ENCODE measurements at places on chromosomes 7 and 10.
A peak's percentile ranks its signal among the peaks of the same experiment; 100 is the strongest.

- peak; percentile 87 for DNase-seq
Measured at GRCh38 chr10:121974535-121975294, at the start of gene NSMCE4A. TSS of gene NSMCE4A (minus strand) at chr10:121975217. CDS start at chr10:121975165, 52 bp downstream.

DNA sequence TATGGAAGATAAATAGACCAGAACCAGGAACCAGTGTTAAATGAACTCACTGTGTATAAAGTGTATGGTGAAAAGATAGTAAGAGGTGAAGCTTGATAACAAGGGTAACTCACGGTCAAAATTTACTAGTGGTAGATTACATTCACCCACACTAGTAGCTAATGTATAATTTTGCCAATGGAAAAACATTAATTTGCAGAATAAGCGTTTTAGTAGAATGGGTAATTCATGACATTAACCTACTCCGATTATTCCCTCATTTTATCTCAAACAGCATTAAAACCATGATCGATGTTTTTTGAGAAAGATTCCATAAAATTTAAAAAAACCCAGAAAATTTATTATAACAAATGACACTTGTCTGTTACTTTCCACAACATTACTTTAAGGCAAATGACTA lies 57.7 kb upstream of the PPP1R3A start:
- no peak for DNase-seq

DNA sequence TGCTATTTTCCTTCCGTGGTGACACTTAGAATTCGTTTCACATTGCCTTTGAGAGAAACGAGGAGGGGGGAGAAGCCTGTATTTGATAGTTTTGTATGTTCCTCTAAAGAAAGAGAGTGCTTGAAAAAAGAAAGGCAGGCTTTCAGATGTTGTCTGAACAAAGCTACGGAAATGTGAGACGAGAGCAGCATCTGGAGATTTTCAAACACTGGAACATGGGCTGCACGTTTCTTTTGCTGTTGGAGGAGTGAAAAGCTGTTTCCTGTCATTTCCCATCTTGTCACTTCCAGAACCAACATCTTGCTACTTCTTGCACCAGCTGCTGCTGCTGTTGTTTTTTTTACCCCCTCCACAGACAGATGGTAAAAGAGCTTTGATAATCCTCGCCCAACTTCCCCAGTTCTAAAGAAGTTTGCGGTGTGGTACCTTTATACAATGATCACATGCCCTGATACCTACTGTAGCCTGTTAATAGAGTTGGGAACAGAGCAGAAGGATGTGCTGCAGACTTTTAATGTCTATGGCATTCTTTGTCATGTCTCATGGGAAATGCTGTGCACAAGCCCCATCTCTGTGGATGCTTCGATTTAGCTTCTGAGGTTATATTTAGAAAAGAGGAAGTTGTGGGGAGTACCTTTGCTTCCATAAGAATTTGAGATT lies 408.1 kb downstream of the AUTS2 start:
- DNase-seq: no peak

DNA sequence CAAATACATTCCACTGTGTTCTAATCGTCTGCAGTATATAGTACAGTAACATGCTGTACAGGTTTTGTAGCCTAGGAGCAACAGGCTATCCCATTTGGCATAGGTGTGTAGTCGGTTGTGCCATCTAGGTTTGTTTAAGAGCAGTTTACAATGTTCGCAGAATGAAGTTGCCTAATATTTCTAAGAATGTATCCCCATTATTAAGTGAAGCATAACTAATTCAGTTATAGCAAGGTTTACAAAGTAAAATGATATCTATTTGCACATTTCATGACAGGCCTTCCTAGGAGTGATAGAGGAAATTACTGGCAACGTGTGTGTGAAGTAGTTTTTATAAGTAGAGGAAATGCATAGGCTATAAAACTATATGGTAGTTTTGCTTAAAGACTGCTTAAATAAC lies 4.0 kb downstream of the CREM start:
- DNase-seq: no peak

DNA sequence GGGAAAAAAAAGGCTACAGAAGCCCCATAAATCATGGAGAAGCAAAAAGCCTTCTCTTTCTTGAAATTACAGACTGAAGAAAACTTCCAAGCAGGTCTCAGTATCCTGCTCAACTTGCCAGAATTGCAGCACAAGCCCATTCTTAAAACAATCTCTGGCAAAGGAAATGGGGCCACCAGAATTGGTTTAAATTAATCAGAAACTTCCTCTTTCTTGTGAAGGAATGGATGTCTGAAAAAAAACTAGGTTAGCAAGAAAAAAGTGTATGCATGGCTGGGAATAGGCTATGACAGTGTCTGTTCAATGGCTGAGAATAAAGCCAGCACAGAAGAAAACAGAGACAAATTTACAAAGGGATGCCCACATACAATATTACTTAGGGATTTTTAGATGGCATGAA lies 59.1 kb downstream of the TFEC start:
- DNase-seq: no peak

GRCh38 chr7:73674468-73675124 lies 7.0 kb downstream of the VPS37D start:
- DNase-seq: no peak

- no peak for DNase-seq
Measured at GRCh38 chr7:22629056-22629455, 97.9 kb upstream of the IL6 start.

GRCh38 chr10:99430451-99431189 lies at the start of gene GOT1:
TSS of gene GOT1 (minus strand) at chr10:99430624. CDS start at chr10:99430565, 59 bp downstream.
- peak; percentile 97 for DNase-seq

DNA sequence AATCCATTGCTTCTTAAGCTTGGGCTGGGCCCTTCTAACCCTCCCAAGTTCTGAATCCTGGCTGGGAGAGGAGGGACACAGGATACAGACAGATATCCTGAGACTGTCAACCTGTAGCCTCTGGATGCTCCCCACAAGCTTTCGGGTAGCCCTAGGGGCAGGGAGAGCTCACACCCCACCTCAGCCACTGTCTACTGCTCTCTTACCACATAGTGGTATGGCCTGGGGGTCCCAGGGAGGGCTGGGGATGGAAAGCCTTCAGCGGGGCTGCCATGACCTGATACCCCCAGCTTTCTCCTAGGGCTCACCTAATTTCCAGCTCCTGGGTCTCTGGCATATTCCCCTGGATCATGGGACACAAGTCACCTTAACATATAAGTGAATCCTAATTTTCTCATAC lies 25.1 kb downstream of the CRHR2 start:
- no peak for DNase-seq

GRCh38 chr7:88628363-88629085 lies 131.0 kb upstream of the ZNF804B start:
- no peak for DNase-seq

- DNase-seq: no peak
Measured at GRCh38 chr7:141201145-141201885, 127.5 kb downstream of the TMEM178B start.

DNA sequence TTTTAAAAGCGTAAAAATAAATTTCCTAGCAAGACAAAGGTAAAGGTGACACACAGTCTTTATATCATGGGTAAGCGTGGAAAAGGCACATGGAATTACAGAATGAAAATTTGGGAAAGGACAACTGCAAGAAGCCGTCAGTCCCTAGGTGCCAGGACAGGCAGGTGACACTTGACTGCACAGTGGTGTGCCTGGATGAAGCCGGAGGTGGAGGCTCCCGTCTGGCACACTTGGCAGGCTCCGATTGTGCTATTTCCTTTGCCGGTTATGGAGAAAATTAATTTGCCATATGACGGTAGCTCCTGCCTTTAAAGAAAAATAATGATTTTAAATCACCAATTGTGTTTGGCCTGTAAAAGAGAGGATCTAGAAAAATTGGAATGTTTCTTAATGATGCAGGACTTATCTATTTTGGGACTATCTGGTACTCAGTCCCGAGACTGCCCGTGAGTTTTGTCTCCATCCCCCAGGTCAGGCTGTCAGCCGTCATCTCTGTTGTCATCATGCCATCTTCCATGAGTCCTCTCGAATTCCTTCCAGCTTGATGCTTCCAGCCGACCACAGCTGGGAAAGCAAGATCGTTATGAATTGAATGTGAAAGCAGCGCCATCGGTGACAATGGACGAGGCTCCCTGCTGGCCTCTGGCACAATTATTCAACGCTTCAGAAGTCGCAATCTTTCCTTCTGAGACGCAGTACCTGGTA lies 56.2 kb upstream of the MGMT start:
- DNase-seq: no peak

- no peak for DNase-seq
Measured at GRCh38 chr7:23254051-23254681, 7.6 kb downstream of the GPNMB start.

- no peak for DNase-seq
Measured at GRCh38 chr10:64054392-64054791, 533.2 kb downstream of the REEP3 start.

DNA sequence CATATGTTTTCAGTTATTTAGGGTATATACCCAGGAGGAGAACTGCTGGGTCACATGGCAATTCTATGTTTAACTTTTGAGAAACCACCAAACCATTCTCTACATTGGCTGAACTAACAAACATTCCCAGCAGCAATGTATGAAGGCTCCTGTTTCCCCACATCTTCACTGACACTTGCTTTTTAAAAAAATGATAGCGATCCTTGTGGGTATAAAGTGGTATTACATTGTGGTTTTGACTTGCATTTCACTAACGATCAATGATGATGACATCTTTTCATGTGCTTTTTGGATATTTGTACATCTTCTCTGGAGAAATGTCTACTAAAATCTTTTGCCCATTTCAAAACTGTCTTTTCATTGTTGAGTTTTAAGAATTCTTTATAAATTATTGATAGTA lies 51.2 kb upstream of the ANAPC16 start:
- DNase-seq: no peak

DNA sequence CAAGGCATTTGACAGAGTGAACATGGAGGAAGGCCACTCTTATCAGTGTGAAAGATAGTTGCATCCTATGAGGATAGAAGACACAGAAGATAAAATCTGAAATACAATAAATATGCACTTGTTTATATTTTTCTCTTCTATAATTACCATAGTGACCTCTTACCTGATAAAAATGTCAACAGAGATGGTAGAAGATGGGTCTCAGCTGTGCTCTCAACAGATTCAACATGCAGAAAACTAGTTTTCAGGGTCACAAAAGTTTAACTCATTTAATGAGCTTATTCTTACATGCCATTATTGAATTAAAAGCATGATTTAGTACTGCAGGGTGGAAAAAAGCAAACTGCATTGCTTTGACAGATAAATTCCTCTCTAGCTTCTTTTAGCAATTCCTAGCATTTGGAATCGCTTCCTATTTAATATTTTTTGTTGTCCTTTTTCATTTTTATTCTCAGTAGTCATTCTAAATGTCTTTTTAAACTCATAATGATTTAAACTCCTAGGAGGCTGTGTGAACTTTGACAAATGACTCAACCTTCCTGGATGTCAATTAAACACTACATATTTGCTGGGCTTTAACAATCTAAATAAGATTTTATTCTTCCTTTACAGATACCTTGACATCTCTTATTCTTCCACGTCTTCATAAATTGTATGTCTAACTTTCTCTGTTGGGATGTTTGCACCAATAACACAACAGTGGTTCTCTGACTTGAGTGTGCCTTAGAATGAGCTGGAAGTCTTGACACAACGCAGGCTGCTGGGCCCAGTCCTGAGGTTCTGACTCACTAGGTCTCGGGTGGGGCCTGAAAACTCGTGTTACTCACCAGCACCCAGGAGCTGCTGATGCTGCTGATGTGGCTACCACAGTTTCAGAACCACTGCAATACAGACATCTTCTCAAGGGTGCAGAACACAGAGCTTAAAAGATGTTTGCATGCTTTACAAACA lies 565.5 kb upstream of the IGFBP3 start:
- DNase-seq: no peak

GRCh38 chr10:43863859-43864591 lies 215.3 kb upstream of the ZNF32 start:
- DNase-seq: peak; percentile 62

DNA sequence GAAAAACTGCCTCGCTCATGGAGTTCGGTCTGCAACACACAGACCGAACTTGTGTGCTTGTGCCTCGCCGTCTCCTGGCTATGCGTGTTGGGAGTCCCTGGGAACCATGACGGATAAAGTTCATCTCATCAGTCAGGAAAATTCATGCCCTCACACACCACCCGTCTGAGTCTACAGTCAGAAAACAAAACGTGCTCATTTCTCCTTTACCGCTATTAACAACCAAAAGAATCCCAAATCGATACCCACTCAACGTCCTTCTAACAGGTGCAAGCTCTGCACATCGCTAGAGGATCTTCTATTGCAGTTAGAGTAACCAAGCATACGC lies 13.6 kb downstream of the CNPY1 start:
- no peak for DNase-seq

DNA sequence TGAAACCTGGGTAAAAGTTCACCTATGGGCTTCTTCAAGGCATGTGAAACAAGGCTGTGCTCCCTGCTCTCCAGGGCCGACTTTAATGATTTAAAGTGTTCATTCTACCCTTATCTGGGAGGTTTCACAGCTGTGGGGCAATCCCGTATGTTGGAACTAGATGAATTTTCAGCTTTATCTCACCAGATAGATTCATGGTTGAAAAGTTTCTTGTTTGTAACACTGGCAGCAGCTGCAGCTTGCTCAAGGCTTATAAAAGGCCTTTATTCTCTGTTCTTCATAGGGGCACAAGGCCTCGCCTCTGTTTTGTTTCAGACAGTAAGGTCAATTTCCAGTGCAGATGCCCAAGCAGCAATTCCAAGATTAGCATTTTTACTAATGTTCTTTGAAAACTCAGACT lies 70.4 kb upstream of the DNAJB12 start:
- no peak for DNase-seq

DNA sequence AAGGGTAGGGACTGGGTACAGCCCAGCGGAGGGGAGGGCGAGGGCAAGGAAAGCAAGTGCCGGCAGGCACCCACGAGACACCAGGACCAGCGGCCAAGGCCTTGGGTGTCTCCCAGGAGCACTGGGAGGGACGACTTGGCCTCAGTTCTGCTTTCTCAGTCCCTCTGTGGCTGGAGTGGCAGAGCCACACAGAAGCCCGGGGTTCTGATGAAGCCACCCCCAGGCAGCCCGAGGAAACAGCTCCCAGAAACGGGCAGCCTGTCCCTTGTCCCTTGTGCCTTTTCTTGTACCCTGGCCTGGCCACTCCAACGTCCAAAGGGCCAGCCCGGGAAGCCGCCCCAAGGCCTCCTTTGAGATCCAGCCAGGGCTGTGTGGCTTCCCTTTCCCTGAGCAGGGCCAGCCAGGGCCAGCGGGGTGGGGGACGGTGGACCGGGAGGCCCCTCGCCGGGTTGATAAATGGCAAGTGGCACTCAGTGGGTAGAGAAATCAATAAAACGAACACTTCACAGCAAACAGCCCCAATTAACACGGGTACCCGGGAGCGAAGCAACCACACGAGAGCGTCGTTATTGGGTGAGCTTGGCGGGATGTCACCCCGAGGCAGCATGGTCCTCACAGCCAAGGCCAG lies 69.8 kb upstream of the GNA12 start:
- no peak for DNase-seq

- no peak for DNase-seq
Measured at GRCh38 chr10:20991526-20991925, 94.4 kb upstream of the NEBL start.

- no peak for DNase-seq
Measured at GRCh38 chr10:131246775-131247174, 64.7 kb downstream of the TCERG1L start.
